AG08395 (cell line): ENCODE measurements at places on chromosomes 1 and 21.

GRCh38 chr1:166090244-166090643 is 76.6 kb downstream of the FAM78B start:
- DNase-seq = no peak

DNA sequence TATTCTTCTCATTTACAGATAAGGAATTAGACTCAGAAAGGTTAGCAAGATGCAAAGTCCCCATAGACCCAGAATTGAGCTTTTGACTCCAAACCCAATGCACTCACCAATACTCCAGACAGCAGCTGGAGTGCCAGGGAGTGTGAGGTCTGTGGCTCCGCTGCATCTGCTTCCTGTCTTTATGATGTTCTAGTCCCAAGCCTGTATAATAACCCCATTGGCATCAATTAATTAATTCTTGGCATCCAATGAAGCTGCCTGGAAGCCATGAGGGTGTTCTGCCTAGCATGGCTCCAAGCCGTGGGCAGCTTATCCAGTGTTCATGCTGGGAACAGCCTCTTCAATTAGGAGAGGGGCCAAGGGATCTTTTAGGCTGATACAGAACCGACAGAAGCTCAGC is 188.7 kb downstream of the GIPC2 start:
- DNase-seq = no peak

DNA sequence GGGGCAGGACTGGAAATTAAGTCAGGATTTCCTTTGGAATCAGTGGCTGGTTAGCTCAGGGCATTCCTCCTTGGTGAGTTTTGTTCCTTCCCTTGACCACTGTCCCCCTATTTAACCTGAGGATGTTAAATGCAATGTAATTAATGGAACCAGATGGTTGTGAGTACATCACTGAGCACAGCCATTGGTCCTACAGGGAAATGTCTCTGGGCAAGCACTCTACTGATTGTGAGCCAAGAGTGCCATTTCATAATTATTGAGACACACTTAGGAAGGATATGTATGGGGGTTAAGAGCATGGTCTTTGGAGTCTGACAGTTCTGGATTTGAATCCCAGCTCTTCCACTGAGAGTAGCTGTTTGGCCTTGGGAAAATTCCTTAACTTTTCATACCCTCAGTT is 74.4 kb downstream of the SPAG17 start:
- DNase-seq = no peak

DNA sequence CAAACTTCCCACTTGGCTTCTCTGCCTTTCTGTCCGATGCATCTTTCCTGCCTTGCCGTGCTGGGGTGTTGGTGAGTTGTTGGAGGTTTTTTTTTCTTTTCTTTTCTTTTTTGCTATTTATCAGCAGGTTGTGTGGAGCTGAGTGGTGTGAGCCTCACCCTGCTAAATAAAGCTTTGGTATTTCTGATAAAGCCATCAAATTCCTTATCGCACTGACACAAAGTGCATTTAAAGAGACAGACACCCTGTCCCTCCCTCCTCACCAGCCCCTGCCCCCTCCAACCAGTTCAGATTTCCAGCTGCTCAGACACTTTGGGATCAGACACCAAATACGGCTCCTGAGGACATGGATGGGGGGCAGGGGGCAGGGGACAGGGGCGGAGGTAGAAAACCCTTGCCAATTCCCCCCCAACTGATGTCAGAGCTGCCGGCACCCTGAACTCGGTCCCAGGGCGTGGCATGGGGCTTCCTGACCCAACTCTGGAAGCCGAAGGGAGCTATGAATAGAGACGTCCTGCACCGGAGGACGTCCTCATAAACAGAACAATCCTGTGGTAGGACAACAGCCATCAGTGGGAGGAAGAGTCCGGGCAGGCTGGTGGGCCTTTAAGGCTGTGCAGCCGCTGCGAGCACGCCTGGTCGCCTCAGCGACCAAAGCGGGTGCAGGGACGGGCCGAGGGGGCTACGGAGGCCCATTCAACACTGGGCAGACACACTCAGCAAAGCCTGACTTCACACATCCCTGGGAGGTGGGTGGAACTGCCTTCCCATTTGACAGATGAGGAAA is 79.0 kb downstream of the CASZ1 start:
- DNase-seq = no peak

DNA sequence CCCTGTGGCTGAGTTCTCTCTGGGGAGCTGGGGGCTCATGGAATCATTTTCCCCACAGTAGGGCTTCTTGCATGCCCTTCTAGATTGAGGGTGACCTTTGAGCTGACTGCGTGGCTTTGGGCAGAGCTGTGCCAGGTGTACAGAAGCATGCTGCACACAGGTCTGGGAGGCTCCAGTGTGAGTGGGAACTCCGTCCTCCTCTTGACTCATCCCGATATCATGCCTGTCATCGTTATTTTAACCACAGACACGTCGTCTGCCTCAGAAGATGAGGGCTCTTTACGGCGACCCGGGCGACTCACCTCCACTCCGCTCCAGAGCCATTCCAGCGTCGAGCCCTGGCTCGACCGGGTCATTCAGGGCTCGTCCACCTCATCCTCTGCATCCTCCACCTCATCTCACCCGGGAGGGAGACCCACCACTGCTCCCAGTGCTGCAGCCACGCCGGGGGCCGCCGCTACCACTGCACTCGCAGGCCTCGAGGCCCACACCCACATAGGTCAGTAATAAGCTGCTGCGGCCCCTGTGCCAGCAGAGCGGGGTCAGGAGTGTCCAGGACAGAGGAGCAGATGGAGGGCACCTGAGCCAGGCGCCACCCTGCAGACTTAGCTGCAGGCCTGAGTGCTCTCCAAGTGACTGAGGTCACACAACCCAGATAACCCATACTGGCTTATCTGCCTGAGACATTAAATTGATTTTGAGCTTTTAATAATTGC is 39.8 kb downstream of the DIP2A start:
- DNase-seq = no peak

DNA sequence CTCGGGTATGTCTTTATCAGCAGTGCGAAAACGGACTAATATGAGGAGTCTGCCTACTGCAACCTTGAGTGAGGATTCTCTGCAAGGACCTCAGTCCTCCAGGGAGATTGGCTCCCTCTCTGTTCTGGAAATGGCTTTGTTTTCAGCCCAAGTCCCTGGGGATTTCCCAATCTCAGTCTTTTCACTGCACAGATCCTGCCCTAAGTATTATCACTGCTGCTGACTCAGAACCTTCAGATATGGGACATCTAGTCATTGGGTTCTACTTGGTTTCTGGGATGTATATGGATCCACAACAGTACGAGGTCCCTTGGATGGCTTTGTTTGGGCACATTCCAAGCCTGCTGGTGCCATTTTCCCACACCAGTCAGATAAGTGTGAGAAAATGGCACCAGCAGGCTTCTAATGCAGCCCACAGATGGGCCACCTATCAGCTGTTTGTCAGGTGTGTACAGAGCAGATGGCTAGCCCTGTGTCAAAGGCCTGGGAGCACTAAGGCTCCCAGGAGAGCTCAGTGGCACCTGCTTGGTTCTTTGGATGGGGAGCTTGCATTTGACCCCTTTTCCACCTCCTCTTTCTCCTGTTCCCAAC is 27.4 kb downstream of the ELF3 start:
- no peak for DNase-seq

- no peak for DNase-seq
These were observed 42.8 kb downstream of the KCNK1 start for GRCh38 chr1:233656687-233657086.

DNA sequence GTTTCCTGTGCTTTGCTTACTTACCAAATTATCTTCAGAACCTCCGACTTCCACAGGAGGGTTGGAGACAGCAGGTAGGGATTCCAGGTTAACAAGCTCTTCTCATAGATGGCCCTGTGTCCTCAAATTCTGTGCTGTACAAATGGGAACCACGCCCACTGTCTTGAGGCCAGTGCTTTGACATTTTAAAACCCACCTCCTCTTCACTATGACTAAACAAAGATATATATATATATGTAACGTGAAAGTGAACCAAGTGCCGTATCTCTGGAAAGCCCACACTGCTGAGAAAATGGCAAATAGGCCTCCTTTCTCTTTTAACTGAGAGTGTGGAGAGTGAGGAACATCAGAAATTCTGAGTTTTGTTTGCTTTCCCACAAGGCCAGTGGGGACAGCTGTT is 99.6 kb downstream of the ZBTB18 start:
- DNase-seq = no peak

- no peak for DNase-seq
These were observed 173.4 kb upstream of the RGS18 start for GRCh38 chr1:191984856-191985255.

- no peak for DNase-seq
These were observed 459.8 kb downstream of the DSCAM start for GRCh38 chr21:40386981-40387747.

- DNase-seq = no peak
These were observed 52.9 kb upstream of the RGS1 start for GRCh38 chr1:192522673-192523072.

DNA sequence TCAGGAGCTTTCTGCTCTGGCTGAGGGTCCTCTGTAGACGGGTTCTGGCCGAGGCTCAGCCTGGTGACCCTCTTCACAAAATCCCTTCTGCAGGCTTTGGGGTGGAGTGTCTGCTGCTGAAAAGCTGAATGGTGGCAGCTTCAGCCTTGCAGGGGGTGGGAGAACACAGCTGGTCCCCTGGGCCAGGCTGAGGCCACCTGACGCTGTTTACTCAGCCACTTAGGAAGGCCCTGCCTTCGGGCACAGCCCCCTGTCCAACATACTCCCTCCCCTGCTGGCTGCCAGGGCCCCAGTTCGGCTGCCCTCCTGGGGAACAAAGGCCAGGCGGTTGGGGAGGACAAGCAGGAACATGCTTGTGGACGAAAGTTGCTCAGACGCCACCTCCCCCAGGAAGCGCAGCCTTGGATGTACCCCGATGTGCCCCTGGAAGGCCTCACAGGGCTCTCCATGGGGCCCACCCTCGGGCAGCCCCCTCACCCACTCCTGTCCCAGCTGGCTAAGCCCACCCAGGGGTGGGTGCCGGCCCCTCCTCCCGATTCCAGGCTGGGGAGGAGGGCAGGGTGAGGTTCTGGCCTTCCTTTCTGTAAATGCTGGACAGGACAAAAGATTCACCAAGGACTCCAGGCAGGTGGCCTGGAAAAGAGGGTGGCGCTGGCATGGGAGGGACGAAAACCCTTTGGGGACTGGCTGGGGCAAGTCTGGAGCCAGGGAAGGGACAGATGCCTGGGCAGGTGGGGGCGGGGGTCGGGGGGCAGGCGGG is at the start of gene ANKRD65:
Gene ANKRD65, minus strand, starts transcription at position 130 of the 760 bp plus-strand sequence. CDS start 271 bp downstream, outside the sequence.
- no peak for DNase-seq
